ENCODE measurements at places on chromosomes 12 and 14. TPM values are rescaled to one million over a fixed set of nuclear protein-coding genes. Genes with fewer than 3 reads are reported as not detected.

GRCh38 chr12:91629440-91629839, 446.8 kb upstream of the DCN start:
- no peaks in the 10 kb centered on the region for H3K36me3 ChIP-seq
- H3K27ac ChIP-seq = no peak overlapping the region
- no peak overlapping the region for H3K4me3 ChIP-seq
- no peak for DNase-seq
- H3K27me3 ChIP-seq = no peaks in the 10 kb centered on the region

- peak overlapping the region; percentile 72 for H3K4me3 ChIP-seq
- peaks cover 1% of the 10 kb centered on the region for H3K27me3 ChIP-seq
- H3K4me1 ChIP-seq = peaks cover 8% of the 10 kb centered on the region
- DNase-seq = no peak
- H3K27ac ChIP-seq = no peak overlapping the region
Measured at GRCh38 chr12:47080725-47081502, 1.2 kb upstream of the AMIGO2 start.

- DNase-seq = no peak
- no peak within 1 kb of the TSS for H3K4me3 ChIP-seq
- H3K4me1 ChIP-seq = no peaks in the 10 kb centered on the region
- H3K36me3 ChIP-seq = no peaks in the 10 kb centered on the region
- no peaks in the 10 kb centered on the region for H3K27me3 ChIP-seq
- no peak within 1 kb of the TSS for H3K27ac ChIP-seq
Measured at GRCh38 chr12:7503686-7504415, at the start of gene CD163. Gene CD163 (minus strand): TSS chr12:7503777. CDS start chr12:7503690, 87 bp downstream.

GRCh38 chr12:90916516-90916915, 38.5 kb downstream of the CCER1 start:
- H3K4me1 ChIP-seq = no peaks in the 10 kb centered on the region
- DNase-seq = no peak
- H3K4me3 ChIP-seq = no peak overlapping the region
- H3K27me3 ChIP-seq = no peaks in the 10 kb centered on the region
- no peaks in the 10 kb centered on the region for H3K36me3 ChIP-seq

DNA sequence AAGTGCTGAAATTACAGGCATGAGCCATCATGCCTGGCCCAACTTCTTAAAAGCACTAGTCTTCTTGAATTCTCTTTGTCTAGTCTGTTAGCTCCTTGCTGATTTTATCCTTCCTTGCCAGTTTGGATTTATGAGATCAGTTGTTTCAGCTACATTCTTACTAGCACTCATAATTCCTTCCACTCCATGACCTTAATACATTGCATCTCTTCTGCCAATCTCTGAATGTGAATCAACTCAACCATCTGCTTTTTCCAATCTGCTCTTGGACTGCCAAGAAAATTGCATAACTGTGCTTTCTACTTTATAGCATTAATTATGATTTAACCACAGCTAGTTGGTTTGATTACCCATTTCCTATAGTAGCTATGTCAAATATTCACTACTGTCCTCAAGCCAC, 14.9 kb upstream of the HEATR5A start:
- H3K4me1 ChIP-seq = no peaks in the 10 kb centered on the region
- no peak for DNase-seq
- no peaks in the 10 kb centered on the region for H3K27me3 ChIP-seq

- peaks cover 19% of the 10 kb centered on the region for H3K4me1 ChIP-seq
- H3K4me3 ChIP-seq = no peak overlapping the region
- DNase-seq = no peak
- peak overlapping the region; percentile 36 for H3K27ac ChIP-seq
- no peaks in the 10 kb centered on the region for H3K36me3 ChIP-seq
- H3K27me3 ChIP-seq = no peaks in the 10 kb centered on the region
Measured at GRCh38 chr12:98126637-98127335, 388.6 kb upstream of the TMPO start.

- no peaks in the 10 kb centered on the region for H3K4me1 ChIP-seq
- DNase-seq = no peak
- no peaks in the 10 kb centered on the region for H3K27me3 ChIP-seq
- H3K4me3 ChIP-seq = no peak overlapping the region
- no peaks in the 10 kb centered on the region for H3K36me3 ChIP-seq
Measured at GRCh38 chr12:53241623-53242412, 9.8 kb upstream of the RARG start.

GRCh38 chr12:4148418-4149056, 125.0 kb upstream of the CCND2 start:
- H3K27me3 ChIP-seq = no peaks in the 10 kb centered on the region
- no peak overlapping the region for H3K4me3 ChIP-seq
- no peak for DNase-seq
- H3K36me3 ChIP-seq = no peaks in the 10 kb centered on the region
- no peak overlapping the region for H3K27ac ChIP-seq

- H3K27ac ChIP-seq = no peak overlapping the region
- DNase-seq = no peak
- no peaks in the 10 kb centered on the region for H3K36me3 ChIP-seq
- H3K4me1 ChIP-seq = peaks cover 18% of the 10 kb centered on the region
- no peak overlapping the region for H3K4me3 ChIP-seq
Measured at GRCh38 chr14:52175982-52176502, 91.5 kb upstream of the PTGDR start.

- no peak overlapping the region for H3K4me3 ChIP-seq
- DNase-seq = no peak
- no peak overlapping the region for H3K27ac ChIP-seq
Measured at GRCh38 chr12:62003226-62003625, 257.0 kb upstream of the USP15 start.

GRCh38 chr12:26021534-26021933, 63.1 kb downstream of the RASSF8 start:
- H3K27me3 ChIP-seq = no peaks in the 10 kb centered on the region
- no peaks in the 10 kb centered on the region for H3K4me1 ChIP-seq
- no peak overlapping the region for H3K27ac ChIP-seq
- no peak for DNase-seq
- H3K36me3 ChIP-seq = no peaks in the 10 kb centered on the region

GRCh38 chr12:89244536-89244935, 107.8 kb downstream of the DUSP6 start:
- H3K27me3 ChIP-seq = no peaks in the 10 kb centered on the region
- no peaks in the 10 kb centered on the region for H3K36me3 ChIP-seq
- DNase-seq = no peak
- no peaks in the 10 kb centered on the region for H3K4me1 ChIP-seq

DNA sequence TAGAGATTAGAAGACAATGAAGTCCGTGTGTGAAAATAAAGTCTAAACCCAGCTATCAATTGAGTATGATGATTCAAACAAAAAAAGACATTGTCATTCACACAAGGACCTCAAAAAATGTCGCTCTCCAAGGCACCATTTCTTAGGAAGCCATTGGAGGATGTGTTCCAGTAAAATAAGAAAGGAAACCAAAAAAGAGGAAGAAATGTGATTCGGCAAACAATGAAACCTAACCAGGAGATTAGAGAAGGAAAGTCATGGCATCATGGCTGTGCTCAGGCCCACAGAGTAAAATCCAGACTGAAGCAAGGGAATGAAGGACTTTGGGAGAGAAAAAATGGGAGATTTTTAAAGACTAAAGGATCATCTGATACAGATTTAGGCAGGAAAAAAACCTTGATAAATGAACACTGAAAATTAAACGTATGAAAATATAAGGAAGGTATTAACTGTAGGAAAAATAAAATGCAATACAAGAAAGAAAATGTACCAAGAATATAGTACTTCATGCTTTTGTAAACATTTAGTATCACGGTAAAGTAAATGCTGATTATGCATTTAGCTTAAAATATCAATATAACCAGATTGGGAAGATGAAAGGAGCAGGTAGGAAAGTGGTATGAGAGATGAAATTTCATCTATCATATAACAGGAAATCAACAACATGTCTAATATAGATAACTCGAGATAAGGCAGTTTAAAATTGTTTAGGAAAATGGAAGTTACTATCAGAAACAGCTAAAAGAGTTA, 38.2 kb upstream of the MTHFD1 start:
- H3K36me3 ChIP-seq = no peaks in the 10 kb centered on the region
- H3K4me3 ChIP-seq = no peak overlapping the region

- peak overlapping the region; percentile 65 for H3K27ac ChIP-seq
- no peak for DNase-seq
- no peaks in the 10 kb centered on the region for H3K27me3 ChIP-seq
- H3K4me1 ChIP-seq = peaks cover under 1% of the 10 kb centered on the region
Measured at GRCh38 chr12:95105540-95105939, 32.1 kb upstream of the NR2C1 start.

DNA sequence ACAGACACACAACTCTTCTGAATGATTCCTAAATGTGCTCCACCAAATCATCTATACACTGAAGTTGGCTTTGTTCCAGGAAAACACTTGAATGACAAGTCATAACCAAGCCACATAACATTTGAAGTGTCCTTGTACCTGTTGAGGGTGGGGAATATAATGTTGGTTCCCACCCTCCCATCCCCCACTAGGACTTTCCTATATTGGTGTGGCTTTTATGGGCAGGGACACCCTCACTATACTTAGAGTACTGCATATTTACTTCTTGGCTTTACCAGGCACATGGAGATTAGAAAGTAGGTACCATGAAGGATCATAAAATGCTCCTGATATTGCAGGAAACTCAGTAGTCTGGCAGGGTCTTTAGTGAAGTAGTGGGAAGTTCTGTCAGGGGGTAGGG, 9.7 kb upstream of the BHLHE41 start:
- no peaks in the 10 kb centered on the region for H3K27me3 ChIP-seq
- no peak for DNase-seq
- no peak overlapping the region for H3K4me3 ChIP-seq
- H3K4me1 ChIP-seq = no peaks in the 10 kb centered on the region

Gene SOAT2
- total RNA-seq = 9.7 TPM

Gene SERPINA1
- 150 TPM for total RNA-seq

Gene SLC6A13
- 1.3 TPM for total RNA-seq

Gene ACSM4
- total RNA-seq = not detected

Gene STRAP
- total RNA-seq = 262 TPM

Gene CLEC6A
- total RNA-seq = not detected

Gene RBP5
- total RNA-seq = 1.8 TPM
